ENCODE measurements at places on chromosomes 3 and 15. TPM values are rescaled to one million over a fixed set of nuclear protein-coding genes. Genes with fewer than 3 reads are reported as not detected.

Gene PTX3
- total RNA-seq, result 10.9 TPM

Gene FMN1
- 3.9 TPM for total RNA-seq

Gene CNTN3
- 16.2 TPM for total RNA-seq

GRCh38 chr3:14227856-14228255 lies 49.2 kb downstream of the LSM3 start:
- DNase-seq, result no peak

GRCh38 chr3:98532709-98533571 lies 1.2 kb downstream of the GPR15 start:
- DNase-seq, result no peak

Data from occipital lobe (tissue), 3 donors.